ENCODE measurements at places on chromosomes 2 and 18. TPM values are rescaled to one million over a fixed set of nuclear protein-coding genes. Genes with fewer than 3 reads are reported as not detected.

Gene CD8B2
- not detected for total RNA-seq

Gene CD8A
- total RNA-seq, result 0.91 TPM

Gene PKP4
- 35.0 TPM for total RNA-seq

Gene DSEL
- 1.2 TPM for total RNA-seq

Gene ADD2
- 1.1 TPM for total RNA-seq

Gene COLEC12
- total RNA-seq, result 0.17 TPM

Gene ARHGAP25
- total RNA-seq, result 162 TPM

Gene KLHL30
- total RNA-seq, result not detected

Gene MGAT4A
- total RNA-seq, result 256 TPM

Gene PID1
- 0.55 TPM for total RNA-seq

Gene CYRIA
- 0.32 TPM for total RNA-seq

Gene ESPNL
- 0.41 TPM for total RNA-seq

Gene VWA3B
- not detected for total RNA-seq

Gene GAD1
- total RNA-seq, result not detected

Gene SEC11C
- 89.3 TPM for total RNA-seq

Gene BBS5
- total RNA-seq, result 1.7 TPM

- DNase-seq, result no peak
Observed at GRCh38 chr18:78766651-78767533, 212.7 kb upstream of the SALL3 start.

- DNase-seq, result no peak
Observed at GRCh38 chr18:32511147-32511546, 40.5 kb upstream of the GAREM1 start.

DNA sequence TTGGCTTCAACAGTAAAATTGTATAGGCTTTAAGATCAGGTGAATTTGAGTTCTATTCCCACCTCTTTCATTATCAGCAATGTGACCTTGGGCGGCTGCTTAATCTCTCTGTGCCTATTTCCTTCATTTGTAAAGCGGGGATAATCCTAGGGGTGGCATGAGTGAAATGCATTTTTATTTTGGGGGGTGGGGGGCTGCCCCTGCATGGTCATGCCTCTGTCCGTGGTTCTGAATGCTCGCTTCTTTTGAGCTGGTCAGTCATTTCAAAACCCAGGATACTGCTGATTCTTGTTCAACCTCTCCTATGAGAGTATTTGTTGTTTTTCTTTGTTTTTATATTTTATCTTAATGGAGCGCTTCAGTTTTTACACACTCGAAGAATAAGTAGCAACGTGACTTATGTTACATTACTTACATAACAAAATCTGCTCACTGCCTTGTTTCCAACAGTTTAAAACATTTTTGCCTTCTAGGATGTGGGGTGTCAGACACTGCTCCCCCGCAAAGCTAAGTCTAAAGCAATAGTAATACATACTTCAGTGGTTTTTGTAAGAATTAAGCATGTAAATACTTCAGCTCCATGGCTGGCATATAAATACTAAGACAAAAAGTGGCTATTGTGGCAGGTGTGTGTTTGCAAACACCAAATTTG lies 152.6 kb upstream of the PELI1 start:
- DNase-seq, result no peak

- no peak for DNase-seq
Observed at GRCh38 chr18:24991141-24992060, 360.6 kb downstream of the ZNF521 start.

GRCh38 chr2:119245076-119245840 lies 21.6 kb downstream of the STEAP3 start:
- DNase-seq, result no peak

GRCh38 chr2:237256887-237257286 lies 157.1 kb downstream of the COL6A3 start:
- no peak for DNase-seq

DNA sequence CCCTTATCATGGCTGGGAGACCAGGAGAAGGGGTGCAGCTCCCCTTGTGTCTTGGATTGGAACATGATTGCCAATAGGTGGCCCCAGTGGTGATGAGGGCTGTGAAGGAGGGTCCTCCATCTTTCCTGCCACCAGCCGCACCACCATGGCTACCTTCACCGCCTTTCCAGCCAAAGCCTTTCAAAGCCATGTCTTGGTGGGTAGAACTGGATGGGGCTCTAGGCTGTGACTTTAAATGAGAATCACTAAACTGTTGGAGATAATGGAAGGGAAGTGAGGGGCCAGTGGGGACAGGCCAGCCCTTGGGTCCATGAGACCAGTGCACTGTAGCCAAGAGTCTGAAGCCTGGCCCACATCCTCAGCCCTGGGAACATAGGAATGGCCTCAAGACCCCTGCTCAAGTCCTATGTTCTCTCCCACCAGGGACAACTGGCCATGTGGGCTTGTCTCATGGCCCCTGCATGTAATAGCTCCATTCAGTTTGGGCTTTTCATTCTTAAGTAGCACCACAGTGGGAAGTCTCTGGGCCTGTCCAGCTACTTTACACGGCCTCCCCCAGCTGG lies 345.7 kb downstream of the DYSF start:
- DNase-seq, result no peak

DNA sequence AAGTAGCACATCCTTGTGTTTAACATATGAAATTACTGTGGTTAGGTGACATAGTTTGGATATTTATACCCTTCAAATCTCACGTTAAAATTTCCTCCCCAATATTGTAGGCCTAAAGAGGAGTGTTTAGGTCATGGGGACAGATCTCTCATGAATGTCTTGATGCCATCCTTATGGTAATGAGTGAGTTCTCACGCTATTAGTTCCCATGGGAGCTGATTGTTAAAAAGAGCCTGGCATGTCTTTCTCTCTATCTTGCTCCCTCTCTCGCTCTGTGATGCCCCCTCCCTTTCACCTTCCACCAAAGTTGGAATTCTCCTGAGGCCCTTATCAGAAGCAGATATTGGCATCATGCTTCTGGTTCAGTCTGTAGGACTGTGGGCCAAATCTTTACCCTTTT lies 660.1 kb downstream of the ADCYAP1 start:
- DNase-seq, result no peak

DNA sequence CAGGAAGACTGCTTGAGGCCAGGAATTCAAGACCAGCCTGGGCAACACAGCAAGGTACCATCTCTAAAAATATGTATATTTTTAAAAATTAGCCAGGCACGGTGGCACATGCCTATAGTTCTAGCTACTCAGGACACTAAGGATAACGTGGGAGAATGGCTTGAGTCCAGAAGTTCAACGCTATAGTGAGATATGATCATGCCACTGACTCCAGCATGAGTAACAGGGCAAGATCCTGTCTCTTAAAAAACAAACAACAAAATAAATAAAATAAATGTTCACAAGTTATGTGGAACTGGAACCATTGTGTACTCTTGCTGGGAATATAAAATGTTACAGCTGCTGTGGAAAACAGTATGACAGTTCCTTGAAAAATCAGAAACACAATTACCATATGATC lies 47.2 kb downstream of the USP34 start:
- DNase-seq, result no peak

DNA sequence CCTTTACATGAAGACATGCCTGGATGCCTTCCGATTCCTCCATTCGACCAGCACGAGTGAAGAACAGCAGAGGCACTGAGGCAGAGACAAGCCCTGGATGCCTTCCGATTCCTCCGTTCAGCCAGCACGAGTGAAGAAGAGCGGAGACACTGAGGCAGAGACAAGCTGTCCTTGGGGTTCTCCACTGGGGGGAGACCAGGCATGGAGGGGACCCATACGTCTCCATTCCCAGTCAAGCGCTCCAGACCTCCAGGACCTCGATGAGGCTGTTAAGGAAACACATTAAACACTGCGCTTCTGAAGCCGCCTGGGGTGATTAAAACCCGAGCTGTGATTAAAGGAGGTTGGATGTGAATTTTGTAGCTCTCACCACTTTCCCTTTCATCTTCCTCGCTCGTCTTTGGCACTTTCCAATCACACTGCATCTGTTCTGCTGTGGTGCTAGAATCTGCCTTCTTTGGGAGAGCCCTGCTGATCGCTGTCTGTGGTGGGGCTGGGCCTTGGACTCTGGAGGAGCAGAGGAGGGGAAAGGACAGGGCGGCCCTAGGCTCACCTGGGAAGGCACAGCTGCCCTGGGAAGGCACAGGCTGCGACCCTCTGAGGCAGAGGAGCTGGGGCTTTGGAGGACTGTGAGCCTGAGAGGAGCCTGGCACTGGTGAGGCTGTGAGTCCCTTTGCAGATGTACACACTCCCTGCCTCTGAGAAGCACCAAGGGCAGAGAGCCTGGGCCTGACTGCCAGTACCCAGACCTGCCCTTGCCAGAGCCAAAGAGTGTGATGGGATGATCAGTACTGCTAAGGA lies 463.1 kb upstream of the HS6ST1 start:
- no peak for DNase-seq

- no peak for DNase-seq
Observed at GRCh38 chr2:32452338-32453064, 95.7 kb downstream of the BIRC6 start.

DNA sequence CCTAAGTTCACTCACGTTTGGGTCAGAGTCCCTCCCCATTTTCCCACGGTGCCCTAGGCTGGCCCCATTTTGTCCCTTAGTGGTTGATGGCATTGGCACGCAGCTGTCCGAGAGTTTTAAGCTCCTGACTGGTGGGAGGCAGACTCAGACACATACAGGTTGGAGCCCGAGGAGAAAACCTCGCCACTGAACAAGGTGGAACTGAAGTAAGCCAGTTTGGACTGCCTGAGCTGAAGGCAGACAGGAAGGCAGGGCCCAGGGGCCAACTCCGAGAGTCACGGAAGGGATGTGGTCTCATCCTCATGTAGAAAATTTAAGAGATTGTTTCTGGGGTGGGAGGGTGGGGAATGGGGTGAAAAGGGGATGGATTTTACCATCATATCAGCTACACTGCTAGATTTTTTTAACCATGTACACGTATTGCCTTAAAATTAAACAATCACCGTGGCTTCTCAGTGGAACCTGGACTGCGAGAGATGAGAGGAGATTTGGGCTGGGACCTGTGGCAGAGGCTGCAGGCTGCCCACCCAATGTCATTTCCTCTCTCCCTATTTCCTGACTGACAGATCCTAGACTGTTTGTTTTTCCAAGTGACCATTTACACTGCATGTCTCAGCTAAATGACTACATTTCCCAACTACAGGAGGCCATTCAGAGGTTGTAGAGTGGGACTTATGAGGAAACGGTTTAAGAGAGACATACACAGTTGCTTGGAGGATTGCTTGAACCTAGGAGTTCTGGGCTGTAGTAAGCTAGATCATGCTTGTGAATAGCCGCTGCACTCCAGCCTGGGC lies 19.4 kb upstream of the NMUR1 start:
- no peak for DNase-seq

DNA sequence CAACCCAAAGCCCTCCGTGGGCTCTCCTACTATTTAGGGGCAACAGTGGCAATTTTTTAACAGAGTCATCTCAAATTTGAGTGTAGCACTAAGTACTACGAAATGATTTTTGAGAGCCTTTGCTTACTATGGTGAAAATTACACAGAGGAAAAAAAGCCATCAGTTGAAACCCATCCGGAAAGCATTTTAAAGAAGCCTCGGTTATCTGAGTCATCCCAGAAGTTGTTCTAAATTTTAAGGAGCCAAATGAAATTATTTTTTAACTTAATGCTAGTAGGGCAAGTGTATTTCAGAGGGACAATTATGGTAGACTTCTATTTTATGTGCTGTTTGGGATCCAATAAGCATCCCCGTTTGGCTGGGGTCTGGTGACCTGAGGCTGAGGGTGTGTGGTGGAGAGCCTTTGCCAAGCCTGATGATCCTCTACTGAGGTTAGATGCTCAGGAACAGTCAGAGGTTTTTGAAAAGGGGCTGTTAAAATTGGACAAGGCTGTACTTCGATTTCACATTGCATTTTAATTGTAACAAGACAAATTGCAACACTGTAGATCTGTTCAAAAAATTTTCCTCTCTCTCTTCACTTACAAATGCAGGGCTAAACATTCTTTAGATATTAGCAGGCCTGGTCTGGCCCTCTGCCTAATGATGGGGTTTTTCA lies 47.0 kb downstream of the RAPGEF4 start:
- DNase-seq, result no peak

GRCh38 chr2:219250049-219250781 lies 2.8 kb upstream of the TUBA4B start:
- DNase-seq, result no peak

DNA sequence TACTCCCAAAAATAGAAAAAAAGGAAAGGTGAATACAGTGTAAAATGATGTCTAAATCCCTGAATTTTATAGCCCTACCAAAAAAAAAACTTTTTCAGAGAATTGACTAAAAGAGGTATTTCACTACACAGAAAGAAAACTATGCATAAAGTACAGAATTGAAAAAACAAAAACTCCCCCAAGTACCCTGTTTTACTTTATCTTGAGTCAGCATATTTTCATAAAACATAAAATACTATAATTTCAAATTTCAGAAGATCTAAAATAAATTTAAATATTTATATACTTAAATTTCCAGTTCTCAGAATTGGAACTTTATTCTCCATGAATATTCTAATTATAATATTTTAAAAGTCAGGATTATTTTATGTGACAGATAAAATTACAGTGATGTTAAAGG lies 10.1 kb downstream of the NCKAP1 start:
- DNase-seq, result no peak

DNA sequence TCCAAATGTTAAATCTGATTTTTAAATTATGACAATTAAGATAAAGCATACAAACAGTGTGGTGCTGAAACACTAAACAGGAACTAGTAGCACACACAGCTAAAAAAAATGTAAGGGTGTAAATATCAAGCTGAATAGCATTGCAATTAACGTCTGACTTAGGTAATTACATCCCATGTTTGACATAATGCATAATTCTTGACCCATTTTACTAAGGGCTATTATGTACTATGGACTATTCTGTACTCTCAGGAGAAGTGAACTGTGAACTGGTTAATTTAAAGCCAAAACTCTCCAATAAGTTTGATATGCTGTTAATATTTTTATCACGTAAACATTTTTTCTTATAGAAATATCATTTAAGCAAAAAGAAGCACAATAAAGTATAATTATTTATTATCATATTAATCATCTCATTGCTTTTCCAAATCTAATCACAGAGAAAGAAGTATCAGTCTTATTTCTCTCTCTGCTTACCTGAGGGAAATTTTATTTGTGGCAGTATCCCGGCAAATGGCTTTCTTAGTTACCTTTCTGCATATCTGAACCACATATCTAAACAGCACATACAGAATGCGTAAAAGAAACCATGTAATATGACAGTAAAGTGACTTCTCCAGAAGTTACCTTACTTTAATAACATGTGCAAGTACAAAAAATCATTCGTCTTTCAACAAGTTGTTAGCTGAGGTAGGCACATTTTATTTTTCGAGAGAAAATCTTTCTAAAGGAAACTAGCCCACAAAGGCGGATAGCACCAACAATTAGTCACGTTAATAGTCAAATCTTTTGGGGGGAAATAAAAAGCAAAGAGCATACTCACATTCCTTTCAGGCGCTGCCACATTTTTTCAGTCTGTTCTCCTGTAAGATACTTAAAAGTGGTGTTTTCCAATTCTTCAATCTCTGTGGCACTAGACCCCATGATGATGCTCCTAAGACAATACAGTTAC lies 94.9 kb upstream of the PDE1A start:
- DNase-seq, result no peak

DNA sequence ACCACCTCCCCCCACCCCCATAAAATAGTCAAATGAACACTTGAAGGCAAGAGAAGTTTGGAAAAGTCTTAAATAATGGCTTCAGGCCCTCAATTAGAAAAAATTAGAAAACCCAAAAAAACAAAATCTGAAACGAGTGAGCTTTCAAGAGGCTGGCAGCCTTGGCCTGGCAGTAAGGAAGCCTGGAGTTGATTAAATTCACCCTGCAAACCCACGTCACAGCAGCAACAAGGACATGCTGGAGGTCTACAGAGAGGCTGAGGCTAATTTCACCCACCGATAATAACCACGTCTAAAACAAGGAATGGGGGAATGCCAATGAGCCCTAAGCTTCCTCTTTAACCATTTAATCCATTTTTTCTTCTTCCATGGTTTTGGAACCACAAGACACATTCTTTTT lies 122.7 kb upstream of the SMAD7 start:
- no peak for DNase-seq

- DNase-seq, result no peak
Observed at GRCh38 chr2:14781142-14781541, 148.6 kb downstream of the LRATD1 start.
